ENCODE measurements at places on chromosomes 4 and X. TPM values are rescaled to one million over a fixed set of nuclear protein-coding genes. Genes with fewer than 3 reads are reported as not detected.

GRCh38 chrX:136195247-136195646, 47.9 kb downstream of the FHL1 start:
- no peak for DNase-seq

The MTNR1A gene
- not detected for total RNA-seq

The SPANXN4 gene
- not detected for total RNA-seq

DNA sequence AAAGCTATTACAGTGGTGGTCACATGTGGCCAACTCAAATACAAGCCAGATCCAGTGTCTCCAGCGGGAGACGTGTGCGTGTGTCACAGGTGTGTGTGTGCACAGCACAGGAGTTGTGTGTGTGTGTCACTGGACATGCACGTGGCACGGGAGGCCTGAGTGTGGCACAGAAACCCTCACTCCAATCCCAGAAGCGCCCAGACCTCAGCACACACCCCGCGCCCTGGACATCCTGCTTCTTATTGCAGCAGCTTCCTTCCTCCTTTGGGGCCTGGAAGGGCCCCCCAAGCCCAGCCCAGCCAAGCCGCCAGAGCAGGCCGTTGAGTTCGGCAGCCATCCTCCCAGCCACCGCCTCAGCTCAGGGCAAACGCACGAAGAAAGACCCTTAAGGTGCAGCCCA, 37.9 kb downstream of the ACOX3 start:
- no peak for DNase-seq

- no peak for DNase-seq
These were observed 89.5 kb downstream of the EVC start for GRCh38 chr4:5800496-5800895.

- DNase-seq: no peak
These were observed 144.8 kb downstream of the GABRA3 start for GRCh38 chrX:152306331-152306730.

DNA sequence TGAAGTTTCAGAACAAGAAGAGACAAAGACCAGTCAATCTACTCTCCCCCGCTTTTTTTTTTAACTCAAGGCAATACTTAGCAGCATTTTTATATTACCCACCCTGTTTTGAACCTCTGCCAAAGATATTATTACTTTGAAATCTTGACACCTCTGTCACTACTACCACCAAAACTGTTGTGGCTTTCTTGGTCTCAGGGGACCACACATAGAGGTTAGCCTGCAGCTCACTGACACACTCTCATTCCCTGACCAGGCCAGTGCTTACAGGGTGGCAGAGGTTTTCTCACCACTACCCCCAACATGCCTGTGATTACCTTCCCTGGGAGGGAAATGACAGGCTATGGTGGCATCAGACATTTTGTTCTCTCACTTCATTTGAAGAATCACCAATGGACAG, 137.4 kb upstream of the STIM2 start:
- DNase-seq: no peak

The TEX11 gene
- under 0.01 TPM for total RNA-seq

Data from fibroblast of lung (primary cell).